Adrenal gland (tissue), 19 donors: ENCODE measurements at places on chromosomes 4 and X. TPM values are rescaled to one million over a fixed set of nuclear protein-coding genes. Genes with fewer than 3 reads are reported as not detected.

DNA sequence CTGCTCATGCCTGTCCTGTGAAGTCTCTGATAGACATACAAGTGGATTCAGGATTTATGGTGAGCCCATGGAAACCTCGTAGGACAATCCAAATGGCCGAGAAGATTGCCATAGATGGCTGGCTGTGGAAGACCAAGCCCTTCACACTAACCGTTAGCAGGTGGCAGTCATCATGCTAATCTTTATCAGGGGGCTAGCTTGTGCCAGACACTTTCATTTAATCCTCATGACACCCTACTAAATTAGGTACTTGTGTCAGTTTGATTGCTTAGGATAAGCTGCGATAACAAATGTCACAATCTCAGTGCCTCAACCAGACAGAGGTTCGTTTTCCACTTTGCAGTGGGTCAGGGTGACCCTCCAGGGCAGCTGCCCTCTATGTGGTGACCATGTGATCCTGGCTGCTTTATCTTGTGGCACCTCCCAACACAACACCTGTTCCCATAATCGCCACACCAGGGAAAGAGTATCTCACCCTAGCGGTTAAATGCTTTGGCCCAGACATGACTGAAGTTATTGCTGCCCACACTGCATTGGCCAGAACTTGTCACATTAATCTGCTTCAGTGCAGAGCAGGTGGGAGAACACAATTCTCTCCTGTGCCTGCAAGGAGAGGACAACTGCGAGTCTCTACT is 60.8 kb downstream of the REPS2 start:
- no peak for DNase-seq

GRCh38 chrX:31384471-31384870 is 312.6 kb upstream of the FTHL17 start:
- no peak for DNase-seq

The XKRX gene
- total RNA-seq = 1.6 TPM

The ATP2B3 gene
- 21.4 TPM for total RNA-seq

GRCh38 chrX:148380650-148381561 is 119.5 kb upstream of the AFF2 start:
- DNase-seq = no peak

The POLN gene
- 2.9 TPM for total RNA-seq

GRCh38 chrX:151722241-151722846 is 6.5 kb downstream of the FATE1 start:
- no peak for DNase-seq

GRCh38 chr4:186104114-186104889 is at the start of gene FAM149A:
FAM149A (plus strand) TSS chr4:186104704.
- DNase-seq = peak; percentile 43

DNA sequence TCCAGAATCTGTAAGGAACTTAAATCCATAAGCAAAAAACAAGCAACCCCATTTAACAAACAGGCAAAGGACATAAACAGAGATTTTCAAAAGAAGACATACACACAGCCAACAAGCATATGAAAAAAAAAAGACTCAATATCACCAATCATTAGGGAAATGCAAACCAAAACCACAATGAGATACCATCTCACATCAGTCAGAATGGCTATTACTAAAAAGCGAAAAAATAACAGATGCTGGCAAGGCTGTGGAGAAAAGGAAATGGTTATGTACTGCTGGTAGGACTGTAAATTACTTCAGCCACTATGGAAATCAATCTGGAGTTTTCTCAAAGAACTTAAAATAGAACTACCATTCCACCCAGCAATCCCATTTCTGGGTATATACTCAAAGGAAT is 156.8 kb upstream of the RADX start:
- no peak for DNase-seq

- no peak for DNase-seq
Measured at GRCh38 chrX:148771440-148771839, 271.0 kb downstream of the AFF2 start.

The FGF2 gene
- 1.6 TPM for total RNA-seq

The FMR1NB gene
- total RNA-seq = not detected

DNA sequence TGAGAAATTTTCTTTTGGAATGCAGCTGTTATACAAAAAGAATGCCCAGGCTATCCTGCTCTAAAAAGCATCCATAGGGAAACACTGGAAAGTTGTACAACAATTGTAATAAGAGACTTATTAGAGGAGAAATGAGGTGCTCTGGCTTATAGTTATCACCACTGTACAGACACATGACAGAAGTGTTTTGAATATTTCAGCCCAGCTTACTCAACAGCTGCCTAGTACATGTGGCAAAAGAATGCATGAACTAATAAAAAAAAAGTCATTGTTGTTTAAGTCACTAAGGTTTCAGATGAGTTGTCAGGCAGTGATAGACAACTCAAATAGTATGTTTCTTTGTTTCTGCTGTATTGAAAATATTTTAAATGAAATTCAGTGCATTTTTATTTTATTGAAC is 307.7 kb downstream of the GPM6A start:
- DNase-seq = no peak

The MAGEA4 gene
- not detected for total RNA-seq

DNA sequence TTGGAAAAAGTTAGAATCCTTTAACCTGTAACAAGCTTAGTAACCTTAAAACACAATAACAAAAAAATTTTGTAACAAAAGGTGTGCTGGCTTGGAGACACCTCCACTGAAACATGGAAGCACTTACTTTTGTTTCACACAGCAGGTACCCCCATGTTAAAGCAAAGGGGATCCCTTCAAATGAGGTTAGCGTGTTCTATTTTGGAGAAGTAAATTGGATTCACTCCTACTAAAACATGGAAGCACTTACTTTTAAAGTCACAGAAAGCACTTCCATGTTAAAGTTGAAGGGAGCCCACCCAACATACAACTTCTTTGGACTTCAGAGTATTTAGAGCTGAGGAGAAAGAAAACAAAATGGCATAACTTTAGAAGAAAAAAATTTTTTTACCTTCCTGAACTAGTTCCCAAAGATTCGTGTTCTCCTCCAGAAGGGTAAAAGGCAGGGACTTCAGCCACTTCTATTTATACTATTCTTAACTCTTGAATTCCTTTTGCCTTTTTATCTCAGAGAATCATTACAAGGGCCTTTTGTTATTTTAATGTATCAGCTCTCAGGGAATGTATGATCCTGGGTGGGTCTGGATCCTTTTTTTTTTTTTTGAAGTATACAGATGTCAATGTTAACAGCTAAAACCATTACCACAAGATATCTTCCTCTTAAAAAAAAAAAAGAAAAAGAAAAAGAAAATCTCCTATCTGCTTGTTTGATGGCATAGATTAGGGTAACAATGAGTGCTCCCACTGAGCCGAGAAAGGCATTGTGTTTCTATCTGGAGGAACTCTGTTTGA is 11.5 kb downstream of the LARP7 start:
- DNase-seq = no peak

The NDNF gene
- 0.74 TPM for total RNA-seq
